ENCODE measurements at places on chromosomes 7 and 10. TPM values are rescaled to one million over a fixed set of nuclear protein-coding genes. Genes with fewer than 3 reads are reported as not detected.

- H3K27ac ChIP-seq: no peak overlapping the region
- no peak for DNase-seq
- no peak overlapping the region for H3K4me3 ChIP-seq
- peaks cover 6% of the 10 kb centered on the region for H3K27me3 ChIP-seq
- H3K4me1 ChIP-seq: no peaks in the 10 kb centered on the region
These were observed 74.7 kb downstream of the FRMPD2 start for GRCh38 chr10:48199580-48200377.

GRCh38 chr7:7687800-7688199 lies 30.6 kb downstream of the RPA3 start:
- no peaks in the 10 kb centered on the region for H3K27me3 ChIP-seq
- no peak overlapping the region for H3K4me3 ChIP-seq
- no peaks in the 10 kb centered on the region for H3K36me3 ChIP-seq
- no peak overlapping the region for H3K27ac ChIP-seq
- peaks cover 9% of the 10 kb centered on the region for H3K4me1 ChIP-seq

DNA sequence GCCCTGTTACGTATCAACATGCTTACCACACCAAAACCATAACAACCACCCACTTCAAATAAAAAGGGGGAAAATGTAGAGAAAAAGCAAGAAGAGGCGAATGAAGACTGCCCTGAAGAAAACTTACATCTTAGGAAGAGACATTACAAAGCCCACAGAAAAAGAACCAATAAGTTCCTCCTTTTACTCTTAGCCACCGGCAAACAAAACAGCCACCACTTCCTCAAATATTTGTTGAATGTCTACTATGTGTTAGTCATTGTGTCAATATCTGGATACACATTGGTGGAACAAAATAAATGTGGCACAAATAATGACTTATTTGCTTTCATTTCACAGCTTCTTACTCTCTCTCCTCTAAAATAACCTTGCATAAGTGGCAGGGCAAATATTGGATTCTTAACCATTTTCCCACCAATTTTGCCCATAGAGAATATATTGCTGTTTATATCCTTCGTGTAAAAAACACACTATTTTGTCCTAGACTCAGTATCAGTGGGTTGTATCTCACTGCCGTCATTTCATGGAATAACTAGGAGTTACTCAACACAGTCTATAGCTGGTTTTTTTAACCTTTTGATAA lies 106.8 kb downstream of the ANK3 start:
- peak overlapping the region; percentile 92 for H3K27ac ChIP-seq
- DNase-seq: peak; percentile 85
- H3K4me3 ChIP-seq: peak overlapping the region; percentile 25
- H3K27me3 ChIP-seq: no peaks in the 10 kb centered on the region

DNA sequence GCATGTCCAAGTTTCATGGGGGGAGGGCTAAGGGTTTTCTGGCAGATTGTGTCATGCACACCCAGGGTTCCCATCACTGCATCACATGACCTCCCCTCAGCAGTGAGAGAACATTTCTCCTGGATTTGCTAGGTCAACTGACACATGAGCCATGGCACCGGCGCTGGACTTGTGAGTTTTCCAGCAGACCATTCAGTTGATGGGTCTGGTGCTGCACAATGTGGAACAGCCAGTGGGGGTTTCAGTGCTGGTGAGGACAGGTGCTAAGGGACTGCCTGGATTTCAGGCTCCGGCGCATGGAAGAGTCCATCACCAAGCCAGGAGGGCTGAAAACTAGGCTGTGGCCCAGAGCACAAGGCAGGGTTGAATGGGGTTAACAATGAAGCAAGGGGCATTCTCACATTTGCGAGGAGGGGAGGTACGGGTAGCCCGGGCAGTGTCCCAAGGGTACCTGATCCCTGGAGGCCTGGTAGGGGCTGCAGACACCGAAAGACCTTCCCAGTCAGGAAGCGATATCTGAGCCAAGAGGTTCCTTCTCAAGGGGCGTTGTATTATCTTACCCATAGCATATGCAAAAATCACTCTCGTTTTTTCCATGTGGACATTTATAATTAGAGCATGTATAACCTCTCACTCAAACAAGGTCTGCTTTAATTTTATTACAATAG lies 203.0 kb downstream of the TNS3 start:
- H3K27me3 ChIP-seq: no peaks in the 10 kb centered on the region
- no peaks in the 10 kb centered on the region for H3K36me3 ChIP-seq
- DNase-seq: no peak
- H3K4me1 ChIP-seq: no peaks in the 10 kb centered on the region
- no peak overlapping the region for H3K4me3 ChIP-seq
- H3K27ac ChIP-seq: no peak overlapping the region

The GPNMB gene
- 0.33 TPM for total RNA-seq

The CFTR gene
- total RNA-seq: not detected

DNA sequence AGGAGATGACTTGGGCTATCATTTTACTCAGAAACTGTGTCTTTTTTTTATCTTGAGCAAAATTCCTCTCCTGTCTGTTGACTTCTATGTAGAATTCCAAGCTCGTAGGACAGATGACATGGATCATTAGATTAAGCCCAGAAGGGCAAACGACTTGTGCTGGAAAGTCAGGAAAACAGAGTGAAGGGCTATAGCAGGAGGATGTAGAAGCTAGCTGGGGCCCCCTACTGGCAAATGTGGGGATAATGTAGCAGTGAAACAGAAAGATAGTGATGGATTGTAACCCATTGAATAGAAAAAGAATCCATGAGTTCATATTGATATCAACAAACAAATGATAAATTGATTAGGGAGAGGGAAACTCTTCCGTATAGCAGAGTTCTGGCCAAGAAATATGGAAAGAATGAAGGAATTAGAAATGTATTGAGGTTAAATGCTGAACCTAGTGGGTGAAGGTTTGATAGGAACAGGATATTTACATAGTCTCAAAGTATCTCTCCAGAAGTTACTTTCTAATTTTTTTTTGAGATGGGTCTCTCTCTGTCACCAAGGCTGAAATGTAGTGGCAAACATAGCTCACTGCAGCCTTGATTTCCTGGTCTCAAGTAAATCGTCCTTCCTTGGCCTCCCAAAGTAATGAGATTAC lies 103.6 kb downstream of the LYZL1 start:
- H3K36me3 ChIP-seq: no peaks in the 10 kb centered on the region
- H3K27ac ChIP-seq: no peak overlapping the region
- no peaks in the 10 kb centered on the region for H3K4me1 ChIP-seq
- peaks cover 20% of the 10 kb centered on the region for H3K27me3 ChIP-seq
- no peak overlapping the region for H3K4me3 ChIP-seq
- DNase-seq: peak; percentile 47

The VWA2 gene
- total RNA-seq: not detected

DNA sequence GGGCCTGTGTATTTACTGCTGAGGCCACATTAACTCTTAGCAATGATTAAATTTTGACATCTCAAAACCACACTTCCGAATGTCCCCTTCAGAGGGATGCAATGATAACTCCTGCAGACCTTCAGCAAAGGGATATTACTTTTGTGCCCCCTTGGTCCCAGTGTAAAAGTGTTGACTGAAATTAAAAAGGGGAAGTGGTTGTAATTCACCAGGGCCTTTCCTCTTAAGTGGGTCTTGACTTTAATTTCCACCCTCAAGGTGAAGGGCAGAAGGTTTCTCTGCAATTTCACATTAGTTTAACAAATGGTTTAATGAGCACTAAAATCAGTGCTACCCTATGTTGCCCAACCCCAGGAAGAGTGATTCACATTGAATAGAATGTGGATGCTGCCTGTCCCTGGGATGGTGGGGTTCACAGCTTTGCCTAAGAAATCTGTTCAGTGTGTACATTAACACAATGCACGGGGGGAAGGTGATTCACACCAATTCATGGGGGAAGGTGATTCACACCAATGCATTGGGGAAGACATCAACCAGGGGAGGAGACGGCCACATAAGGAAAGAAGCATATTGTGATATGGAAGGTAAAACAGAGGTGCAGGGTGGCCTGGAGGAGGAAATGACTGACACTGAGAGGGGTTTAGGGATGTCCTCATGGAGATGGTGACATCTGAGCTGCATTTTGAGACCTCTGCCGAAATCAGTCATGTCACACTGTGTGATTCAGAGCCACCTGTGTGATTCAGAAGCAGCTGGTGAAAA lies 19.4 kb upstream of the TNS3 start:
- H3K4me3 ChIP-seq: no peak overlapping the region
- peak overlapping the region; percentile 57 for H3K27ac ChIP-seq
- H3K36me3 ChIP-seq: no peaks in the 10 kb centered on the region

- no peak overlapping the region for H3K4me3 ChIP-seq
- H3K27ac ChIP-seq: no peak overlapping the region
These were observed 57.3 kb upstream of the DPYSL4 start for GRCh38 chr10:132129431-132129830.

DNA sequence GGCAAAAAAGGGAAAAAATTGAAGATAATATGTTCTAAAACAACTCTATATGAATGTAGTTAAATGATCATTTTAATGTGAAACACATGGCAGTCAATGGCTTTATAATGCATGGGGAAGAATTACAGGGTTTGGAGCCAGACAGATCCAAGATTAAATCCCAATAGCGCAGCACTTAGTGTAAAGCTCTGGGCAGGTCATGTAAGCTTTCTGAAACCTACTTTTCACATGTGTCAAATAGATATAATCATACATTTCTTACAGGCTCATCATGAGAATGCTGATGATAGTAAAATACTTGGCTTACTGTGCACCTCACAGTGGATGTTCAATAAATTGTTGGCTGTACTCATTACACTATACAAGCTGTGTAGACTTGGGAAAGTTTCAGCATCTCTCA lies 48.0 kb upstream of the ZNF365 start:
- no peak overlapping the region for H3K27ac ChIP-seq
- no peaks in the 10 kb centered on the region for H3K36me3 ChIP-seq
- H3K4me1 ChIP-seq: no peaks in the 10 kb centered on the region
- no peak overlapping the region for H3K4me3 ChIP-seq
- H3K27me3 ChIP-seq: no peaks in the 10 kb centered on the region
- DNase-seq: no peak

DNA sequence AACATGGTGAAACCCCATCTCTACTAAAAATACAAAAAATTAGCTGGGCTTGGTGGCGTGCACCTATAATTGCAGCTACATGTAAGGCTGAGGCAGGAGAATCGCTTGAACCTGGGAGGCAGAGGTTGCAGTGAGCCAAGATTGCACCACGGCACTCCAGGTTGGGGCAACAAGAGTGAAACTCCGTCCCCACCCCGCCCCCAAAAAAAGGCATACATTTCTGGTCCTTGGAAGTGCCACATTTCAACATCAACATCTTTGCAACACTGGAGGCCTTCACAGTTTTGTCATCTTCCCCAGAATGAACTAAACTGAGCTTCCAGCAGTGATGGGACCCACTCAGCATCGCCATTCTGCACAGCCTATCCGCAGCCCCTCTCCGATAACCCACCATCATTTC lies 36.6 kb downstream of the FAM53B start:
- H3K36me3 ChIP-seq: no peaks in the 10 kb centered on the region
- H3K27ac ChIP-seq: no peak overlapping the region
- H3K4me1 ChIP-seq: peaks cover 10% of the 10 kb centered on the region

- peaks cover 5% of the 10 kb centered on the region for H3K27me3 ChIP-seq
- H3K4me1 ChIP-seq: no peaks in the 10 kb centered on the region
- H3K36me3 ChIP-seq: no peaks in the 10 kb centered on the region
- no peak overlapping the region for H3K27ac ChIP-seq
These were observed 43.3 kb upstream of the NRF1 start for GRCh38 chr7:129568240-129568639.

DNA sequence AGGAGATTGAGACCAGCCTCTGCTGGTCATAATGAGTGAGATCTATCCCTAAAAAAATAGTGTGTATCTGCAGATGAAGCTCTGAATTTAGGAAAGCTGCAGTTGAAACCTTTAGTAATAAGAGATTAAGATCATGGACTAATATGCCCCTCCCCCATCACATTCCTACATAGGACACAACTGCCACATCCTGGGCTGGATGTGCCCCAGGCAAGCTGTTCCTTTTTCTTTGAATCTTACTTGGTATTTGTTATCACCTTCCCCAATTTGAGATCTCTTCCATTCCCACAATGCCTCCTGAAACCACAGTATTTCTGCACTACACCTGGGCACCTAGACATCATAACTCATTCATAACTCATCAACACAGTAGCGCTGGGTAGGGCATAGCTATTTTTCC lies 74.1 kb downstream of the DOCK1 start:
- H3K4me1 ChIP-seq: no peaks in the 10 kb centered on the region
- no peaks in the 10 kb centered on the region for H3K27me3 ChIP-seq
- H3K4me3 ChIP-seq: no peak overlapping the region
- peaks cover 3% of the 10 kb centered on the region for H3K36me3 ChIP-seq
- no peak for DNase-seq
- H3K27ac ChIP-seq: no peak overlapping the region
